ENCODE measurements at places on chromosomes 4 and X.

DNA sequence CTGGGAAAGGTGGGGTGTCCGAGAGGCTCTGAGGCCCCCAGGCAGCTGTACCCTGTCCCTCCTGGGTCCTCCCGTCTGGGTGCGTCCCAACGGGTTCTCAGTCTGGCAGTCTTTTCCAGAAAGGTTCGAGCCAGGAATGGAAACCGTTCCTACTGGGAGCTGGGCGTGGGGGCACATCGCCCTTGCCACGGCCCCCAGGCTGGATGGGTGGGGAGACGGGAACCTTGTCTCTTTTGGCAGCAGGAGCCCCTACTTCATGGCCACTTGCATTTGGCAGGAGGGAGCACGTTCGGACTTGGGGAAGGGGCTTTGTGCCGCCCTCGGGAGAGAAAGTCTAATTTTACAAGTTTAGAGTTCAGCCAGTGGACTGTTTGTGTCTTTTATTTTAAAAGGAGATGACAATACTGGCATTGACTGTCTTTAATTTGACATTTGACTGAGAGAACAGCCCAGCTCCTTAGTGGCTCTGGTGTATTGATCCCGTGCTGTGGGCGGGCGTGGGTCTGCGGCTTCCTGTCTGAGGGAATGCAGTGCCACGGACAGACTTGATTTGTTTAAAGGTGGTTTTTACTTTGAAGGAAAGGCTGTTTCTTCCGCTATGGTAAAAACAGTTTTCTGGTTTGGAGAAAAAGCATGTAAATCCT is 95.1 kb downstream of the SORCS2 start:
- no peak for DNase-seq

- DNase-seq: no peak
Measured at GRCh38 chr4:142407596-142407995, 438.5 kb downstream of the INPP4B start.

DNA sequence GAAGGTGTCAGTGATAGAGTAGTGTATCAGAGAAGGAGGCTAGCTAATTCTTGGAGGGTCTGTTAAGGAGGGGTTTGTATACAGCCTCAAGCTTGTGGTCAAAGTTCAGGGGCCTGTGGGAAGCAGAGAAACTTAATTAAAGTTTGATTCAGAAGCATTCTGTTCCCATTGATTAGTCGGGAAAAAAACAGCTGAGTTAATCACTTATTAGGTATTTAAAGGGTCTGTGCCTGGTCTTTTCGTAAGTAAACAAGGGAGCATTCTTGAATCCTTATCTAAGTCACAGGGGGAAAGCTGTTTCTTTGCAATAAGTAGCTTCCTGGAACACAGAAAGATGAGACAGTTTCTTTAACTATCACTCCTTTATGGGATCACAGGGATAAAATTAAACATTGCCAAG is 492.1 kb downstream of the PCDH10 start:
- no peak for DNase-seq

DNA sequence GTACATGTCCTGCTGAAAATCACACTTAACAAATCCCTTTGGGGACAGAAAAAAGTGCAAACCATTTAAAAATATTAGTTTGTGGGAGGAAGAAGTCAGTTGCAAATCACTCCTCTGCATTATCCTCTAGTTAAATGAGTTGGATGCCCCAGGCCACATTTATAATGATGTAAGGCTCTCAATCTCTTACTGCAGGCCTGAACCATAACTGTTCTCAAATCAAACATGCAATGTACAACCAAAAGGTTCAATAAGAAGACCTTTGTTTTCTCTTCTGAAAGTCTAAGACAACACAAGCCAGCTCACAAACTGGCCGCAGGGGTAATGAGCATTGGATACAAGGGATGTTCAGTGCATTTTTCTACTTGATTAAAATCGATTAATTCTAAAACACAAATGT is 39.7 kb downstream of the IGFBP7 start:
- no peak for DNase-seq

GRCh38 chr4:73866246-73866645 is 2.9 kb upstream of the CXCL1 start:
- DNase-seq: no peak

GRCh38 chr4:174377613-174378012 is 93.9 kb downstream of the CEP44 start:
- no peak for DNase-seq

DNA sequence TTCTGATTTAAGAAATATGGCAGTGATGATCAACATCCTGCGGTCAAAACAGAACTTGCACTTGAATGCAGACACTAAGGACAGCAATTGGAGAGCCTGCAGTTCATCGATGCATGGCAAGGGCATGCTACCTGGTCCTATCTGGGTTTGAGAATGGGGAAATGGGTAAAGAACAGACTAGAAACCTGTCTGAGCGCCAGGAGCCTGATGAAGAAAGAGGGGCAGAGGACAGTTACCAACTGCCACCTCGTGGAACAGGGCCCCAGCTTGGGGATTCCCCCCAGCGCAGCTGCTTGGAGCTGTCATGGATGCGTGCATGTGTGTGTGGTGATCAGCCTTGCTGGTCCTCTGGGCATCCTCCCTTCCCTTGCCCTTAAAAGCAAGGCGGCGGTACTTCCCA is 30.2 kb upstream of the NKRF start:
- DNase-seq: no peak

- no peak for DNase-seq
Measured at GRCh38 chr4:82528868-82529267, 32.9 kb downstream of the TMEM150C start.

GRCh38 chrX:88146577-88146976 is 600.4 kb upstream of the CPXCR1 start:
- no peak for DNase-seq

- DNase-seq: no peak
Measured at GRCh38 chr4:38623260-38623659, 40.7 kb upstream of the KLF3 start.

DNA sequence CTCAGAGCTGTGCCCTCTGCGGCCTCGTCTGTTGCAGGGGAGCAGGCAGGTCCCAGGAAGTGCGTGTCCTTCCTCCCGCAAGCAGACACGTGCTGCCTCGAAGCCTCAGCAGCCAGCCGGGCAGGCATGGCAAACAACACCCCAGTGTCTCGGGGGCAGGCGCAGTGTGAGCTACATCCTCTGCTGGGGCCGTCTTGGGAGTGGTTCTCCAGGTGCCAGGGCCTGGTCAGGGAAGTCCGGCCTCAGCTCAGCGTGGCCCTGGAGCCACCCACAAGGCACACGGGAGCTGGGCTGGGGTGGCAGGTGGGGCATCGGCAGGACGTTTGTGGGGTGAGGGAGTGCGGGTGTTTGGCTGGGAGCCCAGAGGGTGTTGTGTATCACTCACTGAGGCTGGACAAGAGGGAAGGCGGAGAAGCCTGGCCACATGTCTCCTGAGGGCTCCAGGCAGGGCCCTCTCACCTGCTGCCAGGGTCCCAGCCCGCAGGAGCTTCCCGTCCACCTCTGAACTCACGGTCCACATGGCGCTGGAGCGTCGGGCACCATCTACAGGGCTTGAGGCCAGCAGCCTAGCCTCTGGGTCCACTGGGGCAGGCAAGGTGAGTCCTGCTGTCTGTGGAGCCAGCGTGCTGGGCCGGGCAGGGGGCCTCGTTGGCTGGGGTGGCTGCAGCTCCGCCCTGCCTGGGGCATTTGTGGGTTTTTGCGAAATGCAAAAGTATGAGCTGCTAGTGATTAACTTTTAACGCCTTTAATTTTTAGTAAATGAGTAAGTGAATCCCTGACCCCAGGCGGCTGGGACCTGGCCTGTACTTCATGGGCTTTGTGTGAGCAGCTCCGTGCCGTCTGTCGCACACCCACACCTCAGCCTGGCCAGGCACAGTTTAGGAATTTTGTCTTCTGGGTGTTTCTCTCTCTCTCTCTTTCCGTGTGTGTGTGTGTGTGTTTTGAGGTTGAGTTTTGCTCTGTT is 17.3 kb upstream of the UVSSA start:
- no peak for DNase-seq
